ENCODE measurements at places on chromosomes 2 and 18.

GRCh38 chr2:117071556-117072102 is 742.9 kb upstream of the DDX18 start:
- DNase-seq, result no peak

DNA sequence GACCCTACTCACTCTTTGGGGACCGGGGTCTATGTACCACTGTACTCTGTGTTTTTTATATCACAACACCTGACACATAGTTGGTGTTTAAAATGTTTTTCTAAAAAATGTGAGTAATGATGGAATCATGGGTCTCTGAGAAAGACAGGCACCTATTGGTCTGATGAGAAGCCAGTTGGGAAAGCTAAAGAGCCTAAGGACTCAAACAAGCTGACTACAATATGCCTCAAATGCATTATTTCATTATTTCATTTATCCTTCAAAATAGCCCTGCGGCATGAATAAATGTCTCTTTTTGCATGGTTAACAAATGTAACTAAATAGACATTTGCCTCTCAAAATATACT is 102.9 kb upstream of the SCN1A start:
- DNase-seq, result no peak

DNA sequence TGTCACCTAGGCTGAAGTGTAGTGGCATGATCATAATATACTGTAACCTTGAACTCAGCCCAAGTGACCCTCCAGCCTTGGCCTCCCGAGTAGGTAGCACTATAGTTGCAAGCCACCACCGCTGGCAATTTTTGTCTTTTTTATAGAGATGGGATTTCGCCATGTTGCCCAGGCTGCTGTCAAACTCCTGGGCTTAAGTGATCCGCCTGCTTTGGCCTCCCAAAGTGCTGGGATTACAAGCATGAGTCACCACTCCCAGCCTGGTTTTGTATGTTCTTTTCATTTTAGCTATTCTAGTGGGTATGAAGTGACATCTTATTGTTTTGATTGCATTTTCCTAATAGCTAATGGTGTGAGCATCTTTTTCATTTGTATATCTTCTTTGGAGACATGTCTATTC is 11.3 kb upstream of the EXOC6B start:
- DNase-seq, result no peak

GRCh38 chr2:161946489-161947107 is 127.4 kb downstream of the DPP4 start:
- no peak for DNase-seq

DNA sequence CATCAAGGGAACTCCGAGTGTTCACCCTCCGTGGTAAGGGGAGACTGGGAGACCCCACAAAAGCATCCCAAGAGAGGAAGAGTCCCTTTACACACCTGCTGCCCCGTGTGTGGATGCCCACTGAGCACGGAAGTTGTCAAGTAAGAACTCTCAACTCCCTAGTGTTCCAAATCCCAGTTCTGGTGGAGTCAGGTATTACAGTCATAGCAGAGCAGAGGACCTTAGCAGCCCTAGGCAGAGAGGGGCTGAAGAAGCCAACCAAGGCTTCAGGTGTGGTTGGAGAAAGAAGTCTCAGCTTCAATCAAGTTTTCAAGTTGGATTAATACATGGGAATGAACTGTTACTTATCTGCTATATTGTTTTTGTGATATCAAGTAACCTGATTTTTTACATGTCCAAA is 512.5 kb downstream of the RNF144A start:
- DNase-seq, result peak; percentile 40

DNA sequence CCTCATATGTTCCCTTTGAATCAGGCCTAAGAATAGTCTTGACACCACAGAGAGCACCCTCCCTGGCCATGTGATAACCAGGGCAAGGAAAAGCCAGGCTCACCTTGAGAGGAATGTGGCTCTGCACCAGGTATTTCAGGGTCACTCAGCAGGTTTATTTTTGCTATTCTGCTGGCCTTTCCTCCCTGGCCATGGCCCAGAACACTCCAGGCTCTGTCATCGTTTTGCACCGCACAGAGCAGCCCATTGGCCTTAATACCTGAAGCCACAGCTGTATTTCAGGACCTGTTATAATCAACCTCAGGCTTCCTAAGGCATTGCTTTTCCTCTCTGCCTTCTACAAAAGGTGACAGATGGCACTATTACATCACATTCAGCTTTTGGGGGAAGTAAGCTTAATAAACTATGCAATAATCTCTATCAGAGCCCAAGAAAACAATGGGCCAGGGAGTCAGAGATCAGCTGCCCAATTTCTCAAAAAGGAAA is 668.3 kb downstream of the IRS1 start:
- DNase-seq, result no peak

DNA sequence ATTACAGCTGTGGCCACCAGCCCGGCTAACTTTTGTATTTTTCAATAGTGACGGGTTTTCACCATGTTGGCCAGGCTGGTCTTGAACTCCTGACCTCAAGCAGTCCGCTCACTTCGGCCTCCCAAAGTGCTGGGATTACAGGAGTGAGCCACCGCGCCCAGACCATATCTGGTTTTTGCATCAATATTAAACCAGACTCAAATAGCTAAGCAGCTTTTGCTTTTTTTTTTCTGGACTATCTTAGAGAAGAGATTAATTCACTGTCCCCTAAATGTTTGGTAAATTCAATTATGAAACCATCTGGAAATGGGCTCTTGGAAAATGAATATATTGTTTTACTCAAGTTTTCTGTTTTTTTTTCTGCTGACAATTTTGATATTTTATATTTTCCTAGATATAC is 183.7 kb downstream of the DOK6 start:
- no peak for DNase-seq

DNA sequence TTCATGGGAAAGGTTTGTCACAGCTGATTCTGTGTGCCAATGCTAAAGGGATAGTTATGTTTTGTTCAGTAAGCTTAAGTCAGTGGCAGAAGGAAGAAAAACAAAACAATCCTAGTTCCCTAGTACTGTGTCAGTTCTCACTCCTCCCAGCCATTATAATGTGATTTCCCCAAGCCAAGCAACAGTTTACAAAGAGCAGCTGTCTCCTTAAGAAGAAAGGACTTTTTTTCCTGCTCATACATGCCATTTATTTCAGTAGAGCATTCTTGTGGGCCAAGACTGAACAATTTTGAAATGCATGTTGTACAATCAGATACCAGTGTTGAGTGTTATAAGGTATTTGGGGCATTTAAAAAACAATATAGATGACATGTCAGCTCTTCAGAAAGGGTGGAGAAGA is 52.1 kb downstream of the NEMP2 start:
- DNase-seq, result no peak

DNA sequence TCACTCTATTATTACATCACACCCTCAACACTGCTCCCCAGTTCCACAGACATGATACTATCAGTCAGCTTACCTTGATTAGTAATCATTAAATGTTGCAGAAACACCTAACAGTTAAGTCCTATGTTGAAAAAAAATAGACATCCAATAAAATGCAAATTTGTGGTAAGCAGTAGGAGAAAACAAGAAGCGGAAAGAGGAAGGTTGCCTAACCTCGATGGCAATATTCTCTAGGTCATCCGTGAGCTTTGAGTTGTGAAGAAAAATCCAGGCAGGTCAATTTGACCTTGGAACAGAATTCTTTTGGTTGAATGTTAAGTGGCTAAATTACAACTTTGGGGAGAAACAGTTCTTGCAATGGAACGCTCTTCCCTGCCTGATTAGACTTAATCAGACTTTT is 264.4 kb downstream of the AFF3 start:
- DNase-seq, result no peak

GRCh38 chr2:12106440-12107080 is 360.1 kb downstream of the LPIN1 start:
- no peak for DNase-seq

DNA sequence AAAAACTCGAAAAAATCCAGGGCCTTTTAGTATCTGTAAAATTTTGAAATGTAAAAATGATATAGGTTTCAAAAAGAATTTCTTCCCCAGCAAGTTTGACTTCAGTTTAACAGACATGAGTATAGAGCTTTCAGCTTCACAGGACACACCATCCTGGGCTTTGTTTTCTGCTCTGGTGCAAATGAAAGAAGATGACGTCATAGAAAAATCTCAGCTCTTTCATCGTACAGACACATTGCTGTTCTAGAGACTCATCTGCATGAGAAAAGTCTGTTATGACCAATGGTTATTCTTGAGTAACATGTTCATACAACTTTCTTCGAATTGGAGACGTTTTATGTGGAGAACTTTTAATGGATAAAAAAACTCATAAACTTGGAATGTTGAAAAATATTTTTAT is 111.7 kb upstream of the DYNAP start:
- DNase-seq, result no peak

- DNase-seq, result no peak
These were observed 4.9 kb downstream of the LTBP1 start for GRCh38 chr2:32951672-32952071.

DNA sequence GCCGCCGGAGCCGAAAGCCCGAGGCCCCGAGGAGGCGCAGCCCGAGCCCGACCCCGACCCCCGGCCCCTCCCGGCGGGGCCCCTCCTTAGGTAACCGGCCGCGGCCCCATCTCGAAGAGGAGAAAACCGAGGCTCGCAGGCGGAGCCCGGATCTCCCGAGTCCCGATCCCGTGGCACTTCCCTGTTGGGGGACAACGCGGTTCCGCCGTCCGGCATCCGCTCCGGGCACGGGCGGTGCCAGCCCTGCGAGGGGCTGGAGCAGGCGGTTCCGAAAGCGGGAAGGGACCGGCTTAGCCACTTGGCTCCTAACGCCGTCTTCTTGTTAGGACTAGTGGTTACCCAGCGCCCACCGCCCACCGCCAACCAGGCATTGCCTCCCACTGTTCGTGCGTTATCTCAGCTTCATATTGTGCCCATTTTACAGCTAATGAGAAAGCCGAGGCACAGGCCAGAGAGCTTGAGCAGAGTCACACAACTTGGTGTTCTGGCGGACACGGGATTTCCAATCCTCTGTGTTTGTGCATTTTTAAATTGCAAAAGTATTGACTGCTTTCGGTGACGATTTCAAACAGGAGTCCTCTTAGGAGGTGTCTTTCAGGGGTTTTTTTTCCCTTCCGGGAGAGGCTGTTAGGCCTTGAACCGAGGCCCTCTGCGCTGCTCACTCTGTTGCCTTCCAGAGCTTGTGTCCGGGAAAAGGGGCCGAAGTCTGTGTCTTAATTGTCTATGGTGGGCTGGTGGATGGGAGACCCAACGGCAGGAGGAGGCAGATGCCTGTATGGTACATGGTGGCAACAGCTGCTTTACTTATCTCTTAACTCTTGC is 562 bp downstream of the CENPA start:
- DNase-seq, result peak; percentile 41

GRCh38 chr18:4658804-4659203 is 203.7 kb upstream of the DLGAP1 start:
- DNase-seq, result no peak

DNA sequence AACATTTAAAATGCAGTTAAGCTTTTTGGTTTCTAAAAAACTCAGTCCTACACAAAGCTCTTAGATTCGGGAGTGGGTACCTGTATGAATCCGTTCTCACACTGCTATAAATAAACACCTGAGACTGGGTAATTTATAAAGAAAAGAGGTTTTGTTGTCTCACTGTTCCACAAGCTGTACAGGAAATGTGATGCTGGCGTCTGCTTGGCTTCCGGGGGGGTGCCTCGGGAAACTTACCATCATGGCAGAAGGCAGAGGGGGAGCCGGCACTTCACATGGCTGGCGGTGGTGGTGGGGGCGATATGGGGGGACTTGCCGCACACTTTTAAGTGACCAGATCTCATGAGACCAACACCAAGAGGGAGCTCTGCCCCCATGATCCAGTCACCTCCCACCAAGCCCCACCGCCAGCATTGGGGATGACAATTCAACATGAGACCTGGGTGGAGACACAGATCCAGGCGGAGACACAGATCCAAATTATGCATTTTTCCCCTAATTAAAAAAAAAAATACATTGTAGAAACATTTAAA is 222.5 kb downstream of the GBX2 start:
- no peak for DNase-seq

DNA sequence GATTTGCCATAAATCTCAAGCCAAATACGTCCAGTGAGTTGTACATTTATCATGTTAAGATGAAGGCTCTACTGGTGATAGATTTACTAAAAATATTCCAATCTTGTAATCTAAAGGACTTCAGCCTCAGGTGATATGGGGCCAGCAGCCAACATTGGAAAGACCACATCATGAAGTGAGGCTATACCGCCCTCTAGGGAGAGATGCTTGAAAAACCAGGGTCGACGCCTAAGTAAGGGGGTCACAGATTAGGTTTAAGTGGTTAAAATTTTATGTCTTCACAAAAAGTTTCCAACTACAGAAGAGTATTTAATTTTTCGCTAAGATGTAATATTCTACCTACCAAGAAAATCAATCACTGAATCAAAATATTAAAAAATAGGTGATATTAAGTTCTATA is 33.3 kb downstream of the DOCK10 start:
- DNase-seq, result no peak

- no peak for DNase-seq
These were observed 280.3 kb upstream of the TRIB2 start for GRCh38 chr2:12436483-12436882.

DNA sequence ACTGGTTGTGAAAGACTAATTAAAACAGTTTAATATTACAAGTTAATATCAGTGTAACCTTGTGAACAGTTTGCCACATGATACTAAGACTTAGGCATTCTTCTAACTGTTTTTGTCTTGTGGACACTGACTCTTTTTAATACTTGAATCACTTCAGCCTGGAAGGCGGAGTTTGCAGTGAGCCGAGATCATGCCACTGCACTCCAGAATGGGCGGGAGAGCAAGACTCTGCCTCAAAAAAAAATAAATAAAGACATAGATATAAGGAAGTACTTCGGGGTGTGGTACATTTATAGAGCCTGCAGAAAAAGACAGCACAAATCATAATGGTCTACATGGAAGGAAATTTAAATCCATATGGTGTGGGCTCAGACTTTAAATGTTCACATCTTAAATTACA is 300.4 kb upstream of the NETO1 start:
- DNase-seq, result no peak

DNA sequence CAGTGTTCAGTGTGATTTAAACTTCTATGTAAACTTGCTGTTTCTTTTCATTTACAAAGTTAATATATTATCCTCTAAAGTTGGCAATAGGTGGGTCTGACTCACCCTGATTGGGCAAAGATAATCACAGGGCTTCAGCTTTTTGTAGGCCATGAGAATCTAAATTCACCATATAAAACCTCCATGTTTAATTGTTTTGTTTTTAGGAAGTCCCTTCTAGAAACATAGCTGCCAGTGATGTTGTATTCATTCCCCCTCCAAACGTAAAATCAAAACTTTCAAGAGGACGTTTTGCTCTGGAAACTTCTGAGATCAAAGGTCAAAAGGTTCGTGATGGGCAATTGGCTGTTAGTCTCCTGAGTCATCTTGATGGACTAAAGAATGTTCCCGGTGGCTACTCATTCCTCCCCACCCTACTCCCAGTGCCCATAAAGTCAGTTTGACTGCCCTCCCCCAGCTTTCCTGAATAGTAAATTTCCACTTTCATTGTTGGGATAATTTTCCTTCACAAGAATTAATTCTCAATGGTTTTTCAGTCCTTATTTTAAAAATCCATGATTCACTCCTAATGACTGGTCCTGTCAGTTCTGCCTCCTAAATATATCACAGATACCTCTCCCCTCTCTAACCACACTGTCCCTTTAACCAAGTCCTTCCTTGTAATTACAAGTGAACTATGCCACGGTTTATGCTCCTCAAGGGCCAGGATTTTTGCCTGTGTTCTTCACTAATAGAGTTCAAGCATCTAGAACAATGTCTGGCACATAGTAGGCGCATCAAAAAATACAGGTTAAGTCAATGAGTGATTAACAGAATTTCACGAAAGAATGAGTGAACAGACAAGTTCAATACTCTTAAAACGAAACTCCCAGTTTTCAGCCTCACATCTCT is 164.4 kb upstream of the VRK2 start:
- DNase-seq, result no peak

GRCh38 chr18:74149878-74150277 is 1.6 kb downstream of the TIMM21 start:
- no peak for DNase-seq

- no peak for DNase-seq
These were observed 56.6 kb upstream of the SLC1A4 start for GRCh38 chr2:64932371-64933216.
